ENCODE measurements at places on chromosomes 4 and X.

DNA sequence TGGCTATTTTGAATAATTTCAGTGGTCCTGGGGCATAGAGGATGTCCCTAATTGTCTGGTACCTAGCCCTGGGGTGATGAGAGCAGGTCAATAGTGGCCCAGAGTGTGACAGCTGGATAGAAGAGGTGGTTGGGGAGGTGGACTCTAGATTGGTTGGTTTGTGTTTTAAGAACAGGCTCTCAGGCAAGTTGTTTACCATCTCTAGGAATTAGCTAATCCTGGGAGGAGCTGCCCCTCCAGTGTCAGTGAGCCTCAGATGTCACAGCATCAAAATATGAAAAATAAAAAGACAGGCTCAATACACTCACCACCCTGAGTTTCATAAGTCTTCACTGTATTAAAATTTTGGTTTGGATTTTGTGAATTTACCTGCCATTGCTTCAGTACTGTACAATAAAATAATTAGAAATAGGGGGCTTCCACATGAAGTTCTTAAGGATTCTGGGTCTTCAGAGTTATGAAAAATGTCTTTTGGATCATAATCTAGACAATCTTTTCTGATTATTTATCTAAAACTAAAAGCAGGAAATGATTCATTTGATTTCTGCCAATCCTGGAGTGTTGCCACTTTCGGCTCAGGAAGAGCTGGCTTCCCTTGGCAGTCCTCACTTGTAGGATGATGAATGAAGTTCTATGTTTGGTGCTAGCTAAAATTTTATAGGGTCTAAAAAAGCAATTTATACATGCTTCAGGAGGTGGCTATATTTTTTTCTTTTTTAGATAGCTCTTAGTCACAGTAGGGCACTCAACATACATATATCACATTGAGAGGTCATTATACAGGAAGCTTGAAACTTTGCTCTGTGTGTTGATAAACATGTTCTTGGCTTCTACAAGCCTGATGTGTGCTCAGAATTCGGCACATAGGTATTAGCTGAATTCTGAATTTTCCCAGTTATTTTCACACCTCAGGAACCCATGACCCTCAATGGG, 395.1 kb downstream of the RAB28 start:
- no peak for DNase-seq

DNA sequence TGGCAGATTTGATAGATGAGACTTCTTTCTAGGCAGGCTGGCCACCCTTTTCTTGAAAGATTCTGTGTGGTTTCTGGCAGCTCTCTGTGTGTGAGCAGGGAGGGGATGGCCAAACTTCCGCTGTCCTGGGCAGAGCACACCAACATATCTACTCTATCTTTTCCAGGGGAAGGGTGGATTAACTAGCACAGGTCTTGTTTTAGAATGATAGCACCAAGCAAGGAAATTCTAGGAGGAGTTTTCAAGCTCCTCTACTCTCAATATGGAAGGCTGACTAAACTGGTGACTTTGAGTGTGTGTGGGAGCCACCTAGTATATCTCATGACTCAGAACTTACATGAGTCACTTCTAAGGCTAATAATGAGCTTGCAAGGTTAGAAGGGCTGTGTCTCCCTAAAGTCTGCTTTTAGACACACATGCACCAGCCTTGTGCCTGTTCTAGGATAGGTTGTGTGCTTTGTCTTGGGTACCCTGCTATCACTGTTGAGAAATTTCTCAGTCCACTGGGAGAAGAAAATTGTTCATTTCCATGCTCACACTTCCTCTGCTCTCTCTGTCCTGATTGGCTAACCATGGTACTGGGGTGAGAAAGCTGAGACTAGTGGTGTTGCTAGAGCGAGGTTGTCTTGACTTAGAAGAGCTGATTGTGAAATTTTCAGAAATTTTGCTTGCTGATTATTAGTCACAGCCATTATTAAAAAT, 72.9 kb downstream of the YIPF6 start:
- DNase-seq = peak; percentile 46

DNA sequence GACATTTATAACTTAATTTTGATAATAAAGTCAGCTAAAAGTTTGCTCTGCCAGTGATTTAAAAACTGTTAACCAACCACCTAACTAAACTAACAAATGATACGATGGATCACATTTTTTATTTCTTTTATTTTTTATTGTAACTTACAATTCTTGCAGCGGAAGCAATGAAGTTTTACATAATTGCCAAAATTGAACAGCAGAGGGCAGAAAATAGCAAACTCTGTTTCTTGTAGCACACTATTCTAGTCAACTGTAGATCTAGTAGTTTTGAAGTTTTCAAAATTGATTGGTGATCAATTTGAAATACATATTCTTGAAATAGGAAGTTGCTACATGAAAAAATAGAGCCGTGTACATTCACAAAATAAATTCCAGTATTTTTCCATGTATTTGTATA, 2.8 kb upstream of the GRIA2 start:
- no peak for DNase-seq

DNA sequence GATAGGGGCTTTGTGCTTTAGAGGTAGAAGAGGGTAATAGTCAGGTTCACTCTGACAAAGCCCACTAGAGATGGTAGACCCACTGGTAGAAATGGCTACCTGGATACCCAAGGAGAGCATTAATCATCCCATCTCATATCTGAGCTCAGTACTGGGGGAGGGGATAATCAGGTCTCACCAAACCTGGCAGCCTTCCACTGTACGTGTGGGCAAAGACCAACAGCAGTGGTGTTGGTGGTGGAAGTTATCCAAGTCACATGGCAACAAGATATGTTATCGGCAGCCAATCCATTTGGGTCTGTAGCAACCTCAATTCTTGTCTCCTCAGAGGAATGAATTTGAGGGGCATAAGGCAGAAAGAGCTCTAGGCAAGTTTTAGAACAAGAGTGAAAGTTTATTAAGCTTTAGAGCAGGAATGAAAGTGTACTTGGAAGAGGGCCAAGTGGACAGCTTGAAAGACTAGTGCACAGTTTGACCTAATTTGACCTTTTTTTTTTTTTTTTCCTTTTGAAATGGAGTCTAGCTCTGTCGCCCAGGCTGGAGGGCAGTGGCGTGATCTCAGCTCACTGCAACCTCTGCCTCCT, 67.0 kb upstream of the CXCL13 start:
- peak; percentile 67 for DNase-seq

- no peak for DNase-seq
Observed at GRCh38 chr4:96240041-96240440, 400.1 kb downstream of the PDHA2 start.

DNA sequence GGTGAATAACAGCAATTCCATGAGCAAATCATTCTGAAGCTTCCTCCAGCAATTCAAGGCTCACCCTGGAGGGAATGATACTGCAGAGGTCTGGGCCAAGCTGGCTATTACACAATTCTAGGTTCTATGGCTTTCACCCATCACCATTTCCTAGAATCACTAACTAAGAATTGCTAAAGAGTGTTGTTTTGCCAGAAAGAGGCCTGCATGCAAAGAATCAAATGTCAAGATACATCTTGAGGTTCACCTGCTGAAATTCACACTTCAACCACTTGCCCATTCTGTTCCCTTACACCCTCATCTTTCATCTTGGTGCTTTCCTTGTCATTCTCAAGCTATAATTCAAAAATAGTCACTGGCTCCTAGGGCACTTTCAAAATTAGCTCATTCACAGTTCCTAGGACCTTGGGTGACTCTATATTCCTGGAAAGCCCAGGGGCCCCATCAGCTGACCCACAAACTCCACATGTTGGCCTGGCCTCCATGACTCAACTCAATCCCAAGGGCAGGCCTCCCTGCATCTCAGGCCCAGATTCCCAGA, 7.0 kb downstream of the APBB2 start:
- no peak for DNase-seq

GRCh38 chr4:48661391-48661790, 118.7 kb downstream of the FRYL start:
- DNase-seq = no peak

GRCh38 chr4:2802618-2803531, 10.0 kb downstream of the SH3BP2 start:
- no peak for DNase-seq

DNA sequence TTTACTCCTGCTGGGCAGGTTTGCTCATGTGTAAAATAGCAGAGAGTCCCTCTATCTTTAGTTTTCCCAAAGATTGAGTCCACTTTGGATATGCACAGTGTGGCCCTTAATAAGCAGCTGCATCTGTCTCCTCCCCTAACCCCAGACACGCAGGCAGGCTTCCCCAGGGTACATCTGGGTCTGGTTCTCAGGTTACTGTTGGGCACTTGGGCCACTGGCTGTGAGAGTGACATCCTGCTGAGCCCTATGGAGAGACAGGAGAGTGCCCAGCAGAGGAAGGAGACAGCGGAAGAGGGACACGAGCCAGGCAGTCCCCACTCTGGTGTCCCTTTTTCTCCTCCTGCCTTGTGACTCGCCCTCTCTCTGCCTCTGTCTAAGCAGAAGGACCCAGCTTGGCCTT, 16.0 kb downstream of the XK start:
- no peak for DNase-seq
